Cerebellum (tissue), 4 donors: ENCODE measurements at places on chromosomes 1 and 21.

DNA sequence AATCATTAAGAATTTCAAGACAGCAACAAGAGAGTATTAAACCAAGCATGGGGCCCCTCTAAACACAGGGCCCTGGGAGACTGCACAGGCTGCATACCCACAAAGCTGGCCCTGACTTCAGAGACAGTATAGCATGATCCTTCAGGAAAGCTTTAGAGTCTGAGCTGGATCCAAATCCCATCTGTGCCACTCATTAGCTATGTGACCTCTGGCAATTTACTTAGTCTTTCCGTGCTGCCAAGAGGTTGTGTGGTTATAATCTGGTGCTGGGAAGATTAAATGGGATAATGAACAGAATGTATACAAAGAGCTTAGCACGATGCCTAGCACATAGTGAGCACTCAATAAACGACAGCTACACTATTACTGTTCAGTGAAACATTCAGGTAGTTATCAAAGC is 4.0 kb downstream of the PHC2 start:
- DNase-seq, result no peak

DNA sequence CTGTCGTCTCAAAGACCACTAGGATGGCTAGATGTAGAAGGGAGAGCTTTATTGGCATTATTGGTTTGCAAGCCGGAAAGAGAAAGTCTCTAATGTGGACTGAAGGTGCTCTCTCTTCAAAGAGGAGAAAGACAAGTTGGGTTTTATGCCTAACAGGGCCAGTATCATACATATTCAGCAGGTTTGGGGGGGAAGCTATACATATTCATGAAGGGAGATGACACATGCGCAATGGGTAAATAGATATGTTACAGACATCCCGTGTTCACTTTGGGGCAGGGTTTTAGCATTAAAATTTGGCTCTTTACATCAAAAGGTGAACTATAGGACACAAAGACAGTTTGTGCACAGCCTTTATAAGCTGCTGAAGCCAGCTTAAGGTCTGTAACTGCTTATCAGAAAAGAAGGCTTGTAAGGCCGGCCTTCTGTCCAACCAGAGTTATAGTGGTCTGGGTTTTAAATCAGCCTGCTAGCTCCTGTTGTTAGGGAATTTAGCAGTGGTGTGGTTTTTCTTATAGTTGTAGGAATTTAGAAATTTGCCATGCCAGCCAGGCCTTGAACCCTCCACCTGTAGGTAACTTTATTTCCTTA is 46.5 kb upstream of the LRRN2 start:
- no peak for DNase-seq

DNA sequence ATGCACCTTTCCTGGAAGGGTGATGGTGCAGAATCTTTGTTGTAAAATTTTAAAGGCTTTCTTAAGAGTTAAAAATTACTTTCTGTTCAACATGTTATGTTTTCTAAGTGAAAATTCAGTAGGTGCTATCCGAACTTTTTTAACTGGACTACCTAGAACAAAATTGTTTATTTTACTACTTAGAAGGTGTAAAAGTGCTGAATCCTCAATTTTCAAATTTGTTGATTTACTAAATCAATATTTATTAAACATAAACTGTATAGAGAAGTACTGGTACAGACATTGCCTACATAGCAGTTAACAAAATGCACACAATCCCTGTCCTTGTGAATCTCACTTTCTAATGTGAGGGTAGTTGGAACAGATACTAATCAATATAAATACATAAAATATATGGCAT is 277.5 kb downstream of the CTH start:
- no peak for DNase-seq

DNA sequence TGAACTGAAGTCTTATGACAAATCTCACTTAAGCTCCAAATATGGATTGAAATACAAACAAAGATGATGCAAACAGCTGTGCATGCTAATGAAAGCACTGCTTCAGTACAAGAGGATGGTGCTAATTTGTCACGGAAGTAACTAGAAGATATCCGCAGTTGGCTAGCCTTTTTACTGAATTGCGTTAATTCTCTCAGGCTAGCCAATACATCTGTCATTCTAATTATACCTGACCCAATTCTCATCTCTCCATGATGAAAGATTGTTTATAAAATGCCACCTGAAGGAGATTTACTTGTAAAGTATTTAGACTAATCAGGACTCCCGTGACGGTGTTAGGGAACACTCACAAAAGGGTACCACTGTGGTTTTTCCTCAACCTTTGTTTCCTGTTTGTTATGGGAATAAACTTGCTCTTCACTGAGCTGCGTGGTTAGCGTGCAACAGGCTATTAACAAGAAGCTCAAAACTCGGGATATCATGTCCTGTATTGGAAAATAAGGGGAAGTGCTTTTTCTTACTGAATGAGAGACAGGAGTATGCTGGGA is 162.5 kb downstream of the APP start:
- peak; percentile 46 for DNase-seq

- no peak for DNase-seq
Observed at GRCh38 chr1:241677201-241677600, 25.1 kb downstream of the WDR64 start.

- no peak for DNase-seq
Observed at GRCh38 chr21:42042651-42043050, 28.5 kb upstream of the UMODL1 start.

DNA sequence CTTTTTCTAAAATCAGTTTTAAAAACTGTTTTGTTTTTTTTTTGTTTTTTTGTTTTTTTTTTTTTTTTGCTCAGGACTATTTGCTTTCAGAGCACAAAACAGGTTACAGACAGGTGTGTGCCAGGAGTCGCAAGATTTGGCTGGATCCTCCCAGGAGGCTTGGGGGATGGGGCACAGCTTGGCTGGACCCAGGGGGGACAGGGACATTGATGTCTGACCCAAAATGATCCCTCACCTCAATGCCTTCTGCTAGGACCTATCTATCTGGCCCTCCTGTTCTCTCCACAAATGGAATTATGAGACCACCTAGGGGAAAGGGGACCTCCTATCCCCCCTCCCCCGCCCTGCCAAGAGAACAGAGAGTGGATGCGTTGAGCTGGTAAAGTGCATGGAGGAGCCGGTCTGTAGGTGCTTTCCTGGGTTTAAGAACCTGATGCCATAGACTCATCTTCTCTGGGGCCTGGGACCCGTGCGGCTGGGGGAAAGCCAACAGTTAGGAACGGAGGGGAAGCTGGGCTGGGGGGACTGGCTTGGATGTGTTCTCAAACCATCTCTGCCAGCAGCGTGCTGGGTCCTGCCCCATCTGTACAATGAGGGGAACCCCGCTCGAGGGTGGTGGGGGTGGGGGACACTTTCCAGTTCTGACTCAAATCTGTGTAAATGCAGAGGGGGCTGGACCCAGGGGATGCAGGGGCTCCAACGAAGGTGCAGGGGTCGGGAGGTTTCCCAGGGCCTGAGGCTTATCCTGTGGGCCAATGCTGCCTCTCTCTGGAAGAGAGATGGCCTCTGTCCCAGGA is 28.9 kb downstream of the RUNX3 start:
- DNase-seq, result no peak

DNA sequence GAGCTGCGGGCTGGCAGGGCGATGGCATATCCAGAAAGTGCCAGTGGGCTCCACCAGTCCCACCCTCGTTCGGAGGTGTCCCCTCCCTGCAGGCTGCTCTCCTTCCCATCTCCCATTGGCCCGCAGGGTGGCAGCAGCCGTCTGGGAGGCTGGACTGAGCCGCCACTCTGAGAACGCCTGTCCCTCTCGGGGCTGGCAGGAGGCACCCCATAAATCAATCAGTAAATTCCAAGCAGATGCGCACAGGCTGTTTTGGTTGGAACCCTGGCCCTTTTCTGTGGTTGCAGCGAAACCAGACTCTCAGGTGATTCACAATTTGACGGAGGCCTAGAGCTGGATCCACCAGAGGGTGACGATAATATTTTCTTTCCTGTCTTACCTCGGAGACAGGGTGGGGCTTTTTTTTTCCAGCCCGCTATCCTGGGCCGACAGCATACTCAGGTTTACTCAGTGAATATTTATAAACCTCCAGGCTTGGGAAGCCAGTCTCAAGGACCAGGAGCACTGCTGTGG is 99.7 kb downstream of the GLIS1 start:
- no peak for DNase-seq

DNA sequence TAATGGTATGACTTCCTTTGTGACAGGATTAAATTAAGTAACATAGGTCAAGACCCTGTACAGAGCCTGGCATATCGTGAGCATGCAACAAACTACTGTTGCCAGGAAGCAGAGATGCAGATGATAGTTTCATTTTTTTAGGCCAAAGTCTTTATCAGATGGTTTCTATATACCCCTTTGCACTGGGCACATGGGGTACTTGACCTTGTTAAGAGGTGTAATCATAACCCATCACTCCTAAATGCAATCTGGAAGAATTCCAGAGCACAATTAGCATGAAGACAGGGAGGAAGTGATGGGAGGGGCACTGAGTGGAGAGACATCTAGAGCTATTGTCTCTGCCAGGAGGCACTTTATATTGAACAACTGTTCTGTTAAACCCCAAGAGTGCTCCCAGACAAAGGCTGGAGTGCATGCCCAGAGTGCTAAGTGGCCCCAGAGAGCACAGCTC is 22.1 kb downstream of the ZBTB17 start:
- DNase-seq, result no peak

- no peak for DNase-seq
Observed at GRCh38 chr1:95926331-95926730, 692.3 kb downstream of the RWDD3 start.

GRCh38 chr1:192888574-192888973 is 79.7 kb downstream of the RGS2 start:
- no peak for DNase-seq

- no peak for DNase-seq
Observed at GRCh38 chr1:25747046-25747719, 52.8 kb upstream of the SELENON start.

DNA sequence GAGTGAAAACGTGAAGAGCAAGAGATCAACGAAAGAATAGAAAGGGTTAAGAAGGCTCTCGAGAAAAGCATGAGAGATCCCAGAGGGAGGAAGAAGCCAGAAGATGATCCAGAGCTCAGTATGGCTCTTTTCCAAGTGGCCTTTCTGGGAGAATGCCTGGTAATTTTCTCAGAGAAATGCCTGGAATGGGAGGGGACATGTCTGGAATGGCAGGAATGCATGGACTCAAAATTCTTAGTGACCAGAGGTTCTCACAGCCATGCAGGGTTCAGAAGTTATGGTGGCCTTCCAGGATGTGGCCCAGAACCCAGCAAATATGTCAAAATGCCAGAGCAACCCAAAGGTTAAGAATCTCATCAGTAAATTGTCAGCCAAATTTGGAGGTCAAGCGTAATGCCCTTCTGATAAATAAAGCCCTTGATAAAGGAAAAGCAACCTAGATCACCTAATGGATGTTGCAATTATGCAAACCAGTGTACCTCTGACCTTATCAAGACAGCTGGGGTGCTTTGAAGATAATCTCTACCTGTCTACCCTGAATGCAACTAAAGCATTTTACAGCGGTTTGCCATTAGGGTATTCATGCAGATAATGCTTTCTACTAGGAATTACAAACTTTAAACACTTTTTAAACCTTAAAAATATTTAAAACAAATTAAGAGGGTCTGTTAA is 53.1 kb downstream of the NBPF6 start:
- DNase-seq, result no peak

GRCh38 chr1:26218906-26219494 is 15.0 kb upstream of the CEP85 start:
- DNase-seq, result no peak

DNA sequence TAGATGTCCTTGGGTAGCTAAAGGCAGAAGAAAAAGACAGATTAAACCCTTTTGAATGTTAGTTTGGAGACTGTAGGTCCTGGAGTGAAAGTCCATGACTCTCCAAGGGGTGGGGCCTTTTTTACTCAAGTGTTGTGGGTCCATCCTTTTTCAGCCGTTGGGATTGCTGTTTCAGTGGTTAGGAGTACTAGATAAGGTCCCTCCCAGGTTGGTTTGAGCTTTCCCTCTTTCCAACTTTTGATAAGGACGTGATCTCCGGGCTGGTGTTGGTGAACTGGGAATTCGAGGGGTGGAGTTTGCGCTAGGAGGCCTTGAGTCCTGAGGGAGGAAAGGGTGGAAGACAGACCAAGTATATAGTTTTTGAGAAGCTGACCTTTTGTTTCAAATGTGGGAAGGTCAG is 5.2 kb upstream of the IPP start:
- no peak for DNase-seq

DNA sequence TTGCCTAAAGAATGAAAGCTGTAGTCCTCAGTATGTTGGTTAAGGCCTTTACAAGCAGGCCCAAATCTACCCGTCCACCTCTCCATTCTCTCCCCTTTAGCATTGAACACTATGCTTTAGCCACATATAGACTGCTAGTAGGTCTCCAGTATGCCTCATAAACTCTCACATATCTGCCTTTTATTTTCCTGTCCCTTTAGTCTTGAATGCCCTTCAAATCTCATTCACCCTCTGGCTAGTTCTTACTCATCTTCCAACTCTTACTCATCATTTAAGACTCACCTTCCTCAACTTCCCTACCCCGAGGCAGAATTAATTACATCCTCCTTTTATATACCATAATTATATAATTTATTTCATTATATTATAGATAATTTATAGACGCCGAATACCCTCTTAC is 78.7 kb upstream of the TSPAN2 start:
- no peak for DNase-seq

GRCh38 chr1:168921629-168922028 is 184.9 kb upstream of the ATP1B1 start:
- DNase-seq, result no peak

DNA sequence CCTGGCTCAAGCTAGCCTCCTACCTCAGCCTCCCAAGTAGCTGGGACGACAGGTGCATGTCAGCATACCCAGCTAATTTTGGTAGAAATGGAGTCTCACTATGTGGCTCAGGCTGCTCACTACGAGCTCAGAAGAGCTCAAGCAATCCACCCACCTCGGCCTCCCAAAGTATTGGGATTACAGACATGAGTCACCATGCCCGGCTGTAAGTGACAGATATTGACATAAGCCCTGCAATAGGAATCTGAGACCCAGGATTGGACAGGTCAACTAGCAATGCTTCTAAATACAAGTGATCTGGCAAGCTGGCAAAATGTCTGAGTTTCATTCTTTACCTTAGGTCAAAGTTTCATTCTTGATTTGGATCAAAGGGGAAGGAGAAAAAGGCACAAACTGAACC is 40.5 kb upstream of the H6PD start:
- DNase-seq, result no peak

GRCh38 chr1:167934426-167935215 is 1.9 kb upstream of the DCAF6 start:
- no peak for DNase-seq

DNA sequence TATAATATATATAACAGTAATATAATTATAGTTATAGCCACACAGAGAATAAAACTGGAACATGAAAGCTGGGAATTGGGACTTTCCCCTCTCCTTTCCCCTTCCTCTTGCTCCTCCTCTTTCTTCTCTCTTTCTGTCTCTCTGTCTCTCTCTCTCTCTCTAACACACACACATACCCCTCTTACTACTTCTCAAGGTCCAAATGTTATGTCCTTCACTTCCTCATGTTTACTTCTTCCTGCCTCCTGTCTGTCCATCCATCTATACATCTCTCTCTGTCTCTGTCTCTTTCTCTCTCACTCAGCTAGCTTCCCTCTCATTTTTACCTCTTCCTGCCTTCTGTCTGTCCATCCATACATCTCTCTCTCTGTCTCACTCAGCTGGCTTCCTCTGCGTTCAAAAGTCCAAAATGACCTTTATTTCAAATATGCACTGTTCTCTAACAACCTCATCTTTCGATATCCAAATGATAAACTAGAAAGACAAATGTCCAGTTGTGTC is 261.1 kb downstream of the SIPA1L2 start:
- no peak for DNase-seq

GRCh38 chr21:46454142-46454541 is 4.5 kb upstream of the DIP2A start:
- no peak for DNase-seq
